ENCODE measurements at places on chromosomes 7 and 10.
A peak's percentile ranks its signal among the peaks of the same experiment; 100 is the strongest.

- DNase-seq = peak; percentile 37
Observed at GRCh38 chr10:124588736-124589490, 127.3 kb downstream of the LHPP start.

GRCh38 chr10:84296091-84296981, 32.1 kb upstream of the CCSER2 start:
- no peak for DNase-seq

DNA sequence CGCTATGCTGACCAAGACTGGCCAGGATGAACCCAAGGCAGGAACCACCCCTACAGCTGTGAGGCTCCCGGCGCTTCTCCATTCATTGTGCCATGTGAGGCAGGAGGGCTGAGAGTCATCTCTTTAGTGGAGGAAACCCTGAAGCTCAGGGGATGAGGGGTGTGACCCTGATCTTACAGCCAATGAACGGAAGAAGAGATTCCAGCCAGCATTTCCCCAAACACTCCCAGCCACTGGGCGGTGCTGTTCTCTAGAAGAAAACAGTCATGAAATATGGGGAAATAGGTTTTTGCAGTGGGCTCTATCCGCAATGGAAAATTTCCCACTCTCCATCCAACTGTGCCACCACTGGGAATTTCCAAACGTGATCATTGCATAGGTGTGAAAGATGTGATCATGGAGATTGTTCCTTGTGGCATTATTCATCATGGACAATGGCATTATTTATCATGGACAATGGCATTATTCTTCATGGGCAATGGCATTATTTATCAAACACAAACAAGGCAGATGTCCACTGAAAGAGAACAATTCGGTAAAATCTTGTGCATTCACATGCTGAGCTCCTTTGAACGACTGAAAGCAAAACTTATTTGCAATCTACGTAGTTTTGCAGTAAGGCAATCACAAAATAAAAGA, 14.0 kb upstream of the SLC18A2 start:
- peak; percentile 55 for DNase-seq

DNA sequence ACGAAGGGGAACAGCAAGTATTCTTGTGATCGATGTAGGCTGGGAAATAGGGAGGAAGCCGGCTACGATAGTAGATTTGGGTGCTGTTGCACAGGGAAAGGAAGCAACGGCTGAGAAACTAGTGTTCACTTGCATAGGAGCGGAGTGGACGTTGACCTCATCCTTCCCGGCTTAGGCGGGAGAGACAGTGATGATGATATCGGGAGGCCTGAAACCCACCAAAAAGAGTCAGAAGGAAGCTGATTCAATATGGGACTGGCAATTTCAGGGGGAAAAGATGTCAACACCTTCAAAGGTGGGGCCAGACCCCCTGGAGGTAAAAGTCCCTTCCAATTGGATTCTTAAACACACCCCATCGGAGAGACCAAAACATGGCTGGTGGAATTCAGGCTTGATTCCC, 61.3 kb downstream of the CARD11 start:
- no peak for DNase-seq

DNA sequence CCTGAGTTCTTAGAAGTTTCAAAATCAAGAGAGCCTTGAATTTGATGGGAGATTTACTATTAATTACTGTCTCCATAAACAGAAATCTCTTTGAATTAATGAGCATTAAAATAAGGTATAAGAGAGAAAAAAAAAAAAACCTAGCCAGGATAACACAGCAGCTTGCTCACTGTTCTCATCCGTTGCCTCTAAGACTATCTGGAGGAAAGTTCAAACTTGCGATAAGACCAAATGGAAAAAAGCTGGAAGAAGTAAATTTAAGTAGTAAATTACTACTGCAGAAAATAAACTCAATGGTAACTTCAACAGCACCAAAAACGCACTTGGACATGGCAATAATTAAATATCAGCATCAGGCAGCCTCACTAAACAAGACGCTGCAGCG, 36.7 kb downstream of the GNA12 start:
- DNase-seq = no peak

DNA sequence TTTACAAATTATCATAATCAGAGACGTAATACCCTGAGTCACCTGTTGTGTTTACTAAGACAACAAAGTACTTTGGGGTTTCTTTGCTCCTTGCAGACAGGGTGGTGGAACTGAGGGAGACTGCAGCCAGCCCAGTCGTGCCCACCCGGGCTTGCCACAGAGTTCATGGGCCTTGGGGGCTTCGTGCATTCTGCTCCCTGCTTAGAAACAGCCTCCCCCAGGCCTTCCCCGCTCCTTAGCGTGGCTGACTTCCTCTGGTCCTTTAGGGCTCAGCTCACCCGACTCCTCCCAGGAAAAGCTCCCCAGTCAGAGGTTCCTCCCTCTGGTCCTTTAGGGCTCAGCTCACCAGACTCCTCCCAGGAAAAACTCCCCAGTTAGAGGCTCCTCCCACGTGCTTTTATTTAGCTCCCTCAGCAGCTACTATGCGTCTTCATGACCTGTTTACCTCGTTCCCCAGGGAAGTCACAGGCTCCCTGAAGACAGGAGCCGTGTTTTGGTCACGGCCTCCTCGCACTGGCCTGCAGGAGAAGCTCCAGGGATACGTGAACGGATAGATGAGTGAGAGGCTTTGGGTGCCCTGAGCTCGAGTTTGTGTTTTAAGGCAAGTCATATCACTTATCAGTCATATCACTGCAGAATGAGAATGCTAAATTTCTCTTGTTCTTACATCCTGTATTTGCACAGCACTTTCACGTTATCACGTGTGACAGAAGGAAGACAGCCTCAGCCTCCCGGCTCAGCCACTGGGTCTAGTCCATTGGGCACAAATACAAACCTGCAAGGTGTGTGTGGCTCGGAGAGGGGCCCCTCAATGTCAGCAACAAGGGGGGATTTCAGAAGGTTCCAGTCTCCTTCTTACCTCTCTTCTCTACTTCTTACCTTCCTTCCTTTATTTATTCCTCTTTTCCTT, 52.7 kb upstream of the VIPR2 start:
- peak; percentile 94 for DNase-seq

- no peak for DNase-seq
Observed at GRCh38 chr10:44462338-44462914, 77.5 kb upstream of the CXCL12 start.

DNA sequence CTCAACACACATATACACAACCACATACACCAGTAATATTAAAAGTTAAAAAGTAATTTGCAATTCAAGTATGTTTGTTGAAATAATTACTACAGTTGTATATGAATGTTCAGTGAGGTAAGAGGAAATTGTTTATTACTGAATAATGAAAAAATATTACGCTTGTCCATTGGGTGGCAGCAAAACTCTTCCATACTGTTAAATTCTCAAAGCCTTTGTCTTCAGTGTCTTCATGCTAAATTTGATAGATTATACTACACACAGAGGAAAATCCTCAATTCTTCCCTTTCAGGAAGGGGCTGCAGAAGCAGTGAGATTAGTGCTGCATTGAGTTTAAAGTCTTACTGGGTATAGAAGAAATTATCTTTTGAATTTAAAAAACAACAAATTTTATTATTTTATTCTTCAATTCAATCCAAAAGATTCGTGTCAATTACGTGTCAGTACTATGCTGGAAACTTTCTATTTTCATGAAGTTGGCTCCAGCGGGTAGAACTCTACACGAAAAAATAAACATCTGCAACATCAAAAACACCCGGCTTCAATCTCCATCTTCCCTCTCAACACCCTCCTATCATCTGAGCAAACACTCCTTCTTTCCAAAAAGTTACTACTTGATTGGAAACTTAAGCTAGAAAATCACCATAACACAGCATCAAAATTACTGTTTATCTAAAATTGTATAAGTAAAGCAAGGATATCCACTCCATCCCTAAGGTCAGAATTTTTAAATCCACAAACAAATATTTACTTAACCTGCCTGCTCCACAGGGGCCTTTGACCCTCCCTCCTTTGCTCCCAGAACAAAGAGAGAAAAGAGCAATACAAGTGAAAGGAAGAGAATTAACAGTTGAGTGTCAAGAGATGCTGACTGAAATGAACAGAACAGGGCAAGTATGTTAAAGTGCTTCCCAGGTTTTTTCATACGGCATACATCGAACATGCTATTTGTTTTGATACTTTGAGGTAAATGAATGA, 37.0 kb upstream of the TES start:
- DNase-seq = peak; percentile 67

DNA sequence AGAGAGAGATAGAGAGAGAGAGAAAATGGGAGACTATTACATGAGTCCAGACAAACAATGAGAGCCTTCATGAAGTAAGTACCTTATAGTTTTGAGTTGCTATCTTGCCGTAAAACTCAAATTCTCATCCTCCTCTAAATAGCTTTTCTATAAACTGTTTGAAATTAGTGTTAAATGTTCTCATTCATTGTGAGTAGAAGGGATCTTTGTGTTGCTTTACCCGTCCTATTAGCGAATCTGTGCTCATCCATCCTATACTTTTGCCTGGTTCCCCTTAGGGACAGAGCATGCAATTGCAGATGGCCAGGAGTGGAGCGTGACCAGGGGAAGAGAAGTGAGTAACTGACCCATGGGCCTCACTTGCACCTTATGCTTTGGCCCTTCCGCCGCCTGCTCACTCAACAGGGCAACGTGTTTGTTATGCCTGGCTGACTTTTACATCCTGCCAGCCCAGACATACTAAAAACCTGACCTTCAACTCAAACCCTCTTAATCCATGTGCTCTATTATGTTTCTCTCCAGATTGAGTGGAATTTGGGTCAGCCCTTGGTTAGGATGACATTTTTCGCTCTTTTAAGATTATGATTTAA, 244.2 kb upstream of the YAE1 start:
- no peak for DNase-seq

- no peak for DNase-seq
Observed at GRCh38 chr10:62196528-62196927, 72.1 kb downstream of the RTKN2 start.

DNA sequence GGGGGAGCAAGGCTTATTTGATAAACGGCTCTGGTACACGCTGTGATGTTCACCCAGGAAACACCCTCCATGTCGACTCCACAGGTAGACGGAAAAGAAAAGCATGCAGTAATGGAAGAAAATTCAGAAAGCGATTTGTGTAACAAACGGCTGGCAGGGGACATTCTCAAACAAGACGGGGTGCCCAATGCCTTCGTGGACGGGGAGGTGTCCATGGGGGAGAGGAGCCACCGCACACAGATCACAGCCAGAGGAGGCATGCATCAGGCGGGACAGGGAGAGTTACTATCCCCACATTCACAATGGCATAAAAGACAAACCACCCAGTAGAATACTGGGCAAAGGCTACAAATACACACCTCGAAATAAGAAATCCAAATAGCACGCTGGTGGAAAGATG, 20.1 kb downstream of the CNPY1 start:
- DNase-seq = no peak

DNA sequence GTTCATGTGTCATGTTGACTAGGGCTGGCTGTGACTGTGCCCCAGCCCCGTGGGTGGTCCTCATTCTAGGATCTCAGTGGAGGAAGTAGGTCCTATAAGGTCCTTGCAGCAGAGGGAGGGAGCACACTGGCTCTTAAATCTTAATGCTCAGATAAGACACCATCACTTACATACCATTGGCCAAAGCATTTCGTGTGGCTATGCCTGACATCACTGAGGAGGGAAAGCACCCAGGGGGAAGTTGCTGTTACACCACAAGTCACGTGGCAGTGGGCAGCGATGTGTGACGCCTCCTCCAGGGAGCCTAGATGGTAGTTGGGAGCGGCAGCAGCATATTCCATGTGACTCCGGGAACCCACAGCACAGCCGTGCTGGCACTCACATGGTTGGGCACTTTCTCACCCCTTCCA, 224.7 kb upstream of the SH2B2 start:
- DNase-seq = peak; percentile 64

GRCh38 chr10:2456834-2457233, 610.5 kb upstream of the PFKP start:
- no peak for DNase-seq

DNA sequence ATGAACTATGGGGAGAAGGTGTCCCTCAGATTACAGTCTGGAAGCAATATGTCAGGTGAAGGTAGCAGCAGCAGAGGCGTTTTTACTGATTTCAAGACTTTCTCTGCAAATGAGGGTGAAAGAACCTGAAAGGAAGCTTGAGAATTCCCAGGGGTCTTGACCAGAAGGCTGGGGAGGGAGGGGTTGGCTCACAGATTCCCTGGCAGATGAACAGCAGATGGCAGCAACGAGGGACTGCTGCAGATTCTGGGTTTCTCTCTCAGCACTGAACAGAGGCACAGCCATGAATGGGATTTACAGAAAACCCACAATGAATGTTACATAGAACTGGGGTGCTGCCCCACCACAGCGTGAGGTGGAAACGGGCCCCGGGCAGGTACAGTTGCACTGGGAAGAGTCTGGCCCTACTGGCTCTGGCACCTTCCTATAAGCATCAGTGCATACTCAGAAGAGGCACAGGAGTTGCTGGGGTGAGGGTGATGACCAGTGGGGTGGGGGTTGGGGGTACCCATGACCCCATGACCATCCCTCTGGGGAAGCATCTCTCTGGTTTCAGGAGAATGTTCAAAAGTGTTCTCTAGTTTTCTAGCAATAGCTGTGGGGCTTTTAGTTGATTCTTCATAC, 317.8 kb downstream of the SH2D4B start:
- DNase-seq = peak; percentile 61

DNA sequence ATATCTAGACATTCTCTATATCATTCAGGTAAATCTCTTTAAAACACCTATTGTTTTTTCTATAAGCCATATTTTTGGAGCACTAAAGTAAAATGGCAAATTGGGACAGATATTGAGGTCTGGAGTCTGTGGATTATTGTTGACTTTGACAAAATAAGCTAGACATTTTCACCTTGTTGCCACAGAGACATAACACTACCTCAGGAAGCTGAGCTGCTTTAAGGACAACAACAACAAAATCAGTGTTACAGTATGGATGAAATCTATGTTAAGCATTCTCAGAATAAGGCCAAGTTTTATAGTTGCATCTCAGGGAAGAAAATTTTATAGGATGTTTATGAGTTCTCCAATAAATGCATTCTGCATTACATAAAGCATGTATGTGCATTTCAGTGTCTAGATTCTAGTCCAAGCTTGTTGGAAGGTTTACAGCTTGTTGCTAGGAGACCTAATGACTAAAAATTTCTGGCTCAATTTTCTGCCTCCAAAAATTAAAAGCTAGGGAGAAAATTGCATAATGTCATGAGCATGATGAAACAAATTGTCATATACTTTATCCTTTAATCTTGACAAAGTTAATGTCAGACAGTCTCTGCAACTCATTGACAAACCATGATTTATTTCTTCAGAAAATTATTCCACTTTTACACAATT, 18.3 kb downstream of the LIPM start:
- DNase-seq = no peak

DNA sequence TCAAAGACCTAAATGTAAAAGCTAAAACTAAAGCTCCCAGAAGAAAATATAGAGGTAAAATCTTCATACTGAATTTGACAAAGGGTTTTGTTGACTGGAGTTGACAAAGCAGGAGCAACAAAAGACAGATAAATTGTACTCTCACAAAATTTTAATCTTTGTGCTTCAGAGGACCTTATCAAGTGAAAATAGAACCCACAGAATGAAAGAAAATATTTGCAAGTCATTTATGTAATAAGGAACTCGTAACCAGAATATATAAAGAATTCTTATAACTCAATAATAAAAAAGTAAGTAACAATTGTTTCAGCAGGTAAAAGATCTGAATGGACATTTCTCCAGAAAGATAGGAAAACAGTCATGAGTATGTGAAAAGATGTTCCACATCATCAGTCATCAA, 62.0 kb upstream of the SRRM3 start:
- no peak for DNase-seq
